ENCODE measurements at places on chromosomes 4 and X.

DNA sequence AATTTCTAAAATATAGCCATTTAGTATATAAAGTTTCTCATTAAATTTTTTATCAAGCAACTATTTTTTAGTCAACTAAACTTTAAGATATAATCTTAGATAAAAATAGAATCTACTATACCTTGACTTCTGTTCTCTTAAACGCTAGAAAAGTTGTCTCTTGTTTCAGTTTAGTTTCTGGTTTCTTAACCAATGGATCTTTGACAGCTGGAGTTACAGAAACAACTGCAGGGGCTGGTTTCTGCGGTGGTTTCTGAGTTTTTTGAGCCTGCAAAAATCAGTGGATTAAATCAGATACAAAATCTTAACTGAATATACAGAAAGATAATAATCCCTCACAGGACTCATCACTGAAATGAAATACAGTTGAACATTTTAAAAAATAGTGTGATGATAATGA lies 21.9 kb downstream of the INTS12 start:
- no peak for DNase-seq

GRCh38 chrX:81925812-81926211 lies 723.9 kb downstream of the SH3BGRL start:
- DNase-seq, result no peak

- DNase-seq, result no peak
Measured at GRCh38 chrX:114959729-114960128, 57.7 kb downstream of the IL13RA2 start.

DNA sequence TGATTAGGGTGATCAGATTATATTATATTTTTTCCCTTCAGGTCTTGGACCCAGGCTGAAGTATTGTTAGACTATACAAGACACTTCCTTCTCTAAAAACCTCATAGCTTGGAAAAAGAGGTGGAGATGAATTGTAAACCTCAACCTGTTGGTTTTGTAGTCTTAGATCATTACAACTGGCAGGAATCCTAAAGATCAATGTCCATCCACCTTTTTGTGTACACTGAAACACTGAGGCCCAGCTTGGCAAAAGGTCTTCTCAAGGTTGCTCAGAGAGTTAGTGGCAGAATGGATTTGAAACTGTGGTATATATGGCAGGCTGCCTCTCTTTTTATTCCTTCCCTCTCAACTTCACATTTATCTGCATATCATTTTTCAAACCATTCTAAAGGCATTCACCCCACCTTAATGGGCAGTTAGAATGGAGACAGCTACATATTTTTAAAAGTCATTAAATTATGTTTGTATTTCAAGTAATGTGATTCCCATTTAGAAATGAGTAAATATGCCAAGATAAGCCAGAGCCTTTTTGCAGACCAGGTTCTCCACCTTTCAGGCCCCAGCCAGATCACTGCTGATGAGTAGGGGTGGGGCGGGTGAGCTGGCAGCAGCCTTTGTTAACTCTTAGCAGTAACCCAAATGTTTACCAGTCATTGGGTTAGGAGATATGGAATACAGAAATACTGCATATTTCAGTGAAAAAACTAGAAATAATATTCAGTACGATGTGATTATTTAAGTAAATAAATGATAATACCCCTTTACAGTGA lies 243.2 kb upstream of the F9 start:
- DNase-seq, result no peak

DNA sequence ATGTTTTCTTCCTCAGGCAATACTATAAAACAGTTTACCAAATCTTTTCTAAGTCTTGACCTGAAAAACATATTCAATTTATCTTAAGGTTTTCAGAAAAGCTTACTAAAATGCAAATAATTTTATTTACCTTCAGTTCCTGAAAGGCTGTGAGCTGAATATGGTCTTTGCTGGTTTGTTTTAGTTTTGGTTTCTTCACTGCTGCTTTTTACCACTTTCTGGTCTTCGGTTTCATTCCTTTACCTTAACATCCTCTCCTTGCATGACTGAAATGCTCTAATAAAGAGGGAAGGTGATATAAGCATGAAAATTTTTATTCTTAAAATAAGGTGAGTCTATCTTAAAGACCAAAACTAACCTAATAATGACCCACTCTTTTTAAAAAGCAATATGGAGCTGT lies 97.1 kb upstream of the NRK start:
- DNase-seq, result no peak

All from immature natural killer cell (primary cell).